T47D (cell line): ENCODE measurements at places on chromosomes 7 and 10.

- DNase-seq, result no peak
These were observed 609.0 kb upstream of the FOXK1 start for GRCh38 chr7:4073052-4073451.

- DNase-seq, result peak; percentile 39
These were observed 39.7 kb upstream of the ENO4 start for GRCh38 chr10:116809483-116810119.

GRCh38 chr10:61286686-61287085 lies 166.5 kb downstream of the TMEM26 start:
- no peak for DNase-seq

GRCh38 chr10:14254368-14254767 lies 76.4 kb downstream of the FRMD4A start:
- peak; percentile 74 for DNase-seq

GRCh38 chr7:42407833-42408232 lies 170.8 kb upstream of the GLI3 start:
- DNase-seq, result no peak
